ENCODE measurements at places on chromosomes 7 and 10. TPM values are rescaled to one million over a fixed set of nuclear protein-coding genes. Genes with fewer than 3 reads are reported as not detected.

Gene RARRES2
- 9.4 TPM for total RNA-seq

Gene GAD2
- total RNA-seq, result not detected

Gene SYPL1
- 88.1 TPM for total RNA-seq

Gene TDRD1
- total RNA-seq, result 0.06 TPM

Gene AKR1C2
- 10.0 TPM for total RNA-seq

Gene RFC2
- 99.9 TPM for total RNA-seq

Gene TMEM270
- not detected for total RNA-seq

Gene CHST3
- total RNA-seq, result 40.6 TPM

Gene CACNB2
- not detected for total RNA-seq

Gene CYP2C19
- not detected for total RNA-seq

Gene RAMP3
- not detected for total RNA-seq

Gene BTRC
- 7.2 TPM for total RNA-seq

Gene STAM
- 41.1 TPM for total RNA-seq

Gene FAM171A1
- total RNA-seq, result 21.4 TPM

Gene KLF14
- total RNA-seq, result not detected

Gene C10orf53
- not detected for total RNA-seq

Gene COX19
- 6.5 TPM for total RNA-seq

Gene CUL1
- 88.2 TPM for total RNA-seq

Gene FFAR4
- total RNA-seq, result not detected

All from LHCN-M2 (cell line).